ENCODE measurements at places on chromosomes 12 and 14.

- no peak for DNase-seq
Observed at GRCh38 chr12:52413782-52414345, 7.7 kb upstream of the KRT82 start.

DNA sequence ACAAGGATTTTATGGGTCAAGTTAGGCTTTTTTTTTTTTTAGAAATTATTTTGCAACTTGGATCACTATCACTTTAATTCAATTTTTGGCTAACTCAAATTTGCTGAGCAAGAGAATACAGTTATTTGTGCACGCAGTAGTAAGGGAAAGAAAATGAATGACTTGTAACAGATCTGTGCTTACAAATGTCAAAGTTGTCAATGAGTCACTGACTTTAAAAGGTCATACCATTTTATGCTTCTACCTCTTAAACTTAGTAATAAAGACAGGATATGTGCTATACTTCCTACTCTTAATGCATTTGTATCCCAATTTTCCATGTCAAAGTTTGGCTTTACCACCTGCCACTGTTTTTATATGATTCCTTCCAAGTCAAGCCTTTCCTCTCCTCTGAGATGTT, 131.1 kb upstream of the FBXO33 start:
- DNase-seq, result no peak

DNA sequence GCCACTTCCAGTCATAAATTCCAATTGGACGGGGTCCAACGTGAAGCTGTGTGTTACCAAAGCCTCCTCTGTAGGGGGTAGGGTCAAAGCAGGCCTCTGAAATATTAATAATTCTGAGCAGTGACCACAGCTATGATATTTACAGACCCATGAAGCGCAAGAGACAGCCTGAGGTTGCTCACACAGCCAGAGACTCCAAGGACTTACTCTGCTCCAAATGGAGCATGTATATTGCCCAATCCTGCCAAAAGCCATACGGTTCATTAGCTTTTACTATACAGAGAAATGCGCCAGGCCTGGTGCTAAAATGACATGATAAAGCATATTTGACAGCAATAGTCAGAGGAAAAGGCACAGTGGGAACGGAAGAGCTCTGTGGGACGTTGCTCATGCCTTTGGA, 151.3 kb downstream of the PAH start:
- DNase-seq, result no peak

DNA sequence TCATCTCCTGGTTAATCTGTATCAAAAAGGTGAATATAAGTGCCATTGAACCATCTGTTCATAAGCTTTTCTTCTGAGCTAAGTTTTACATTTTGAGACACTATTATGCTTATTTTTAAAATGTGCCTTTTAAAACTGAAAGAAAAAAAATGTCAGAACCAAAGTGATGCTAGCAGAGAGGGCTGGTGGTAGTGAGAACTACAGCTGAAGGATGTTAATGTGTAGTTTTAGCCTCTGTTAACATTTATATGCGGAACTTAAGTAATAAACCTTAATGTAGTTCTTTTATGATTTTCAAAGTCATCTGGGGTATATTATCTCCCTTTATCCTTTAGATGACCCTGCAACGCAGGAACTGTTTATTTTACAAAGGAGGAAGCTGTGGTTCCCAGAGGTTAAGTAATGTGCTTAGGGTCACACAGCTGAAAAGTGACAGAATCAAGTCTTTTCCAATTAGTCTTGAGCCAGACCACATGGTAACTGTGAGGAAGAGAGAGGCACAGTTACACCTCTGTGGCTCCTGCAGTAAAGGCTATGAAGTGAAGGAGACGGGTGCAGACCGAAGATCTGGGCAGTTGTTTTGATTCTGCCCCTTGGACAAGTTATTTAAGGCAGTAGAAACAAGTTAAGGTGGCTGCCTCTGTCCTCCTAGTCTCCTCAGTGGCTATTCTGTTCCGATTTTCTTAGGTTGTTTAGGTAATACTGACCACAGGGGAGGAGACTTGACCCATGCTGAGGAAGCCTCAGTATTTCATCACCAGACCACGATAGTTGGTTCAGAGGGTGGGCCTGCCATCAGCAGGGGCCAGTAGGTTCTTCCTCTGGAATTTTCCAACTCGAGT, 23.9 kb downstream of the GNG2 start:
- DNase-seq, result no peak

Measured in NCI-H1930 (cell line).